ENCODE measurements at places on chromosomes 12 and 14.

- DNase-seq, result no peak
- H3K4me3 ChIP-seq, result no peak overlapping the region
- H3K4me1 ChIP-seq, result peaks cover 49% of the 10 kb centered on the region
- no peak overlapping the region for H3K27ac ChIP-seq
- peaks cover 6% of the 10 kb centered on the region for H3K27me3 ChIP-seq
- no peaks in the 10 kb centered on the region for H3K36me3 ChIP-seq
Measured at GRCh38 chr12:68199127-68199526, 26.5 kb downstream of the IL26 start.

GRCh38 chr12:30155001-30155730, 371.4 kb upstream of the TMTC1 start:
- H3K4me3 ChIP-seq, result no peak overlapping the region
- no peak overlapping the region for H3K27ac ChIP-seq
- no peaks in the 10 kb centered on the region for H3K36me3 ChIP-seq
- H3K27me3 ChIP-seq, result no peaks in the 10 kb centered on the region
- no peaks in the 10 kb centered on the region for H3K4me1 ChIP-seq
- no peak for DNase-seq

- no peaks in the 10 kb centered on the region for H3K27me3 ChIP-seq
- no peak overlapping the region for H3K27ac ChIP-seq
- H3K4me3 ChIP-seq, result no peak overlapping the region
Measured at GRCh38 chr12:112466835-112467234, 48.1 kb downstream of the PTPN11 start.

- H3K36me3 ChIP-seq, result no peaks in the 10 kb centered on the region
- no peak for DNase-seq
- no peaks in the 10 kb centered on the region for H3K27me3 ChIP-seq
- H3K4me3 ChIP-seq, result no peak overlapping the region
Measured at GRCh38 chr12:97927977-97928376, 465.4 kb downstream of the RMST start.

GRCh38 chr14:45253754-45254310, 830 bp upstream of the MIS18BP1 start:
- peaks cover 19% of the 10 kb centered on the region for H3K36me3 ChIP-seq
- peak overlapping the region; percentile 83 for H3K4me3 ChIP-seq
- H3K27ac ChIP-seq, result peak overlapping the region; percentile 90
- DNase-seq, result no peak

DNA sequence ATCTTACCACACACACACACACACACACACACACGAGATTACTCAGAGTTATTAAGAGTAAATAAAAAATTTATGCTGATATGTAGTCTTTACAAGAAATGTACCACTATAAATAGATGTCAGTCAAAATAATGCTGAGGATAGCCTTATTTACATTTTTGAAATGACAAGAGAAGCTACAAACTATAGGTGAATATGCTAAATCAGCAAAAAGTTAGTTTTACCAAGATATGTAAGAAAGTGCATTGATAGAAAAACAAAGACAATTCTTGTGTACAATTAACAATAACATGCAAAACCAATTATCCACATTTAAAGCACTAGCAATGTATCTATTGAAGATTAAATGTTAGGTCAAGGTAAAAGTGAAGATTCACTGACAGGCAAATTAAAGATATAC, 46.8 kb upstream of the CERS5 start:
- H3K36me3 ChIP-seq, result peaks cover 33% of the 10 kb centered on the region
- H3K27ac ChIP-seq, result peak overlapping the region; percentile 66
- DNase-seq, result no peak
- H3K4me3 ChIP-seq, result no peak overlapping the region

DNA sequence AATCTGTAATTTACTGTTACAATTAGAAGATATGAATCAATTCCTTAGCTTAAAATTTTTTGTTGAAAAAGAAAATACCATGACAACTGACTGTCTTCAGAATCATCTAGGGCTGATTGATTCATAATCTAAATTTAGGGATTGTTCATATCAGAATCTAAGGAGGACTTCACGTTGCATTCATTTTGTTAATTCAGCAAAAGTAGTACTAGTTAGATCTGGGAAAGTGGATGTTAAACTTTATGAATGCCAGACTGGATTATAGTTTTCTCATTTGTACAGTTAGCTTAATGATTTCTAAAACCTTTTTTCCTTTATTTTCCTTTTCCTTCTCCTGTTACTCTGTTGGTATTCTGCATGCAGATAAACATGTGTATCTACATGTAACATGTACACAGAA, 135.5 kb downstream of the PDE3A start:
- no peaks in the 10 kb centered on the region for H3K27me3 ChIP-seq
- DNase-seq, result no peak
- H3K4me3 ChIP-seq, result no peak overlapping the region
- H3K36me3 ChIP-seq, result no peaks in the 10 kb centered on the region

- no peaks in the 10 kb centered on the region for H3K27me3 ChIP-seq
- peak overlapping the region; percentile 73 for H3K27ac ChIP-seq
- peaks cover 63% of the 10 kb centered on the region for H3K4me1 ChIP-seq
- H3K36me3 ChIP-seq, result no peaks in the 10 kb centered on the region
- peak; percentile 15 for DNase-seq
Measured at GRCh38 chr14:104390941-104391901, 188.3 kb upstream of the C14orf180 start.

- DNase-seq, result no peak
- H3K27me3 ChIP-seq, result peaks cover 18% of the 10 kb centered on the region
- no peak overlapping the region for H3K4me3 ChIP-seq
- no peaks in the 10 kb centered on the region for H3K36me3 ChIP-seq
- no peaks in the 10 kb centered on the region for H3K4me1 ChIP-seq
- H3K27ac ChIP-seq, result no peak overlapping the region
Measured at GRCh38 chr12:130978785-130979184, 25.1 kb downstream of the ADGRD1 start.

DNA sequence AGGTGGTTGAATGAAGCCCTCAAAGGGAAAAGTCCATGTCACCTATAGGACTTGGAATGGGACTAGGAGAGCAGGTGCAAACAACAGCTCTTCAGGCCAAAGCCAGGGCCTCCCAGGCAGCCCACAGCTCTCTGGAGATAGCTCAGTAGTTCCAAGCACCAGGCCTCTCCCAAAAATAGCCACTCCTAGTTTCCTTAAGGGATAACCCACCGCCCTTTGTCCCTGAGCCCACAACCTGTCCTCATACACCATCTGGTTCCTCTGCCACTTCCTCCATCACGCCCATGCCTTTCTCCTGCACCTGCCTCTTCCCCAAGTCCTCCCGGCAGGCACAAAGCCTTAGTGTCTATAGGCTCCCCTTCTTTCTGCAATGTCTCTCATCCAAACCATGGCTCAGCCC, 2.1 kb downstream of the RAB15 start:
- no peaks in the 10 kb centered on the region for H3K36me3 ChIP-seq
- H3K27ac ChIP-seq, result no peak overlapping the region
- peaks cover 7% of the 10 kb centered on the region for H3K4me1 ChIP-seq

- no peaks in the 10 kb centered on the region for H3K36me3 ChIP-seq
- no peaks in the 10 kb centered on the region for H3K27me3 ChIP-seq
- H3K27ac ChIP-seq, result peak overlapping the region; percentile 48
- H3K4me3 ChIP-seq, result no peak overlapping the region
- DNase-seq, result no peak
Measured at GRCh38 chr12:47316609-47317049, 236.9 kb upstream of the AMIGO2 start.

- H3K27me3 ChIP-seq, result no peaks in the 10 kb centered on the region
- no peak overlapping the region for H3K4me3 ChIP-seq
- no peak overlapping the region for H3K27ac ChIP-seq
- DNase-seq, result no peak
- peaks cover 8% of the 10 kb centered on the region for H3K4me1 ChIP-seq
Measured at GRCh38 chr12:123398550-123399254, 14.8 kb downstream of the KMT5A start.

DNA sequence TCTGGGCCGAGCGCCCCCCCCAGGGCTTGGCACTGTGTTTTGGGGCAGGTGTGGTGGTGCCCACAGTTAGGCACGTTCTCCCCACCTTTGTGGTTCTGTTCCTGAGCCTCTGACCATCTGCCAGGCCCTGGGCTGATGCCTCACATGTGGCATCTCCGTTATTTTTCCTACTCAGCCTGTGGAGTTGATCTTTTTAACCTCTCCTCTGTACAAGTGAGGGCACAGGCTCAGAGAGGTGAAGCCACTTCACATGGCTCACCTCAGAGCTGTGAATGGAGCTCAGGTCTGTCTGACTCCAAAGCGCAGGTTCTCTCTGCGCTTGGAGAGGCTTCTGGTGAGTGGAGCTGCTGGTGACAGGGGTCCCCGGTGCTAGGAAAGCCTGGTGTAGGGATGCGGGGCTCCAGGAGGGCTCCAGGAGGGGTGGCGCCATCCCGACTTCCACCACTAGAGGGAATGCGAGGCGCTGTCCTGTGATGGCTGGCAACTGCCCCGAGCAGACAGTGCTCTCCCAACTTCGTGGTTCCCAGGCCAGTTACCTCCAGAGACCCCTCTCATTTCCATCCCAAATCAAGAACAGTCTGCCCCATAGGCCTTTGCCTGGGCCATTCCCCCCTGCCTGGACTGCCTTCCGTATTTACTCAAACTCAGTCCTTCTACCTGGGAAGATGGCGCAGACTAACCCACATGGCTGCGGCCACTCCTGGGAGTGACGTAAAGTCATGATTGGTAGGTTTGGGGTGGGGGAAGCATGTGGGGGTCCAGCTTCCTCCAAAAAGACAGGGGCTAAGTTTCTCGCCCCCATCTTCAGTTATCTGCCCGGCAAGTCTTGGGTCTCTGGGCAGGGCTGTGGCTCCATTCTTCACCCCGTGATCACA, 9.9 kb downstream of the BCL7A start:
- peaks cover 9% of the 10 kb centered on the region for H3K4me1 ChIP-seq
- no peak overlapping the region for H3K27ac ChIP-seq
- no peaks in the 10 kb centered on the region for H3K36me3 ChIP-seq
- H3K4me3 ChIP-seq, result no peak overlapping the region
- peak; percentile 55 for DNase-seq

GRCh38 chr12:93679308-93679925, 2.2 kb downstream of the CRADD start:
- peaks cover 19% of the 10 kb centered on the region for H3K36me3 ChIP-seq
- no peak for DNase-seq
- peaks cover 36% of the 10 kb centered on the region for H3K4me1 ChIP-seq
- H3K27ac ChIP-seq, result peak overlapping the region; percentile 7
- no peaks in the 10 kb centered on the region for H3K27me3 ChIP-seq

DNA sequence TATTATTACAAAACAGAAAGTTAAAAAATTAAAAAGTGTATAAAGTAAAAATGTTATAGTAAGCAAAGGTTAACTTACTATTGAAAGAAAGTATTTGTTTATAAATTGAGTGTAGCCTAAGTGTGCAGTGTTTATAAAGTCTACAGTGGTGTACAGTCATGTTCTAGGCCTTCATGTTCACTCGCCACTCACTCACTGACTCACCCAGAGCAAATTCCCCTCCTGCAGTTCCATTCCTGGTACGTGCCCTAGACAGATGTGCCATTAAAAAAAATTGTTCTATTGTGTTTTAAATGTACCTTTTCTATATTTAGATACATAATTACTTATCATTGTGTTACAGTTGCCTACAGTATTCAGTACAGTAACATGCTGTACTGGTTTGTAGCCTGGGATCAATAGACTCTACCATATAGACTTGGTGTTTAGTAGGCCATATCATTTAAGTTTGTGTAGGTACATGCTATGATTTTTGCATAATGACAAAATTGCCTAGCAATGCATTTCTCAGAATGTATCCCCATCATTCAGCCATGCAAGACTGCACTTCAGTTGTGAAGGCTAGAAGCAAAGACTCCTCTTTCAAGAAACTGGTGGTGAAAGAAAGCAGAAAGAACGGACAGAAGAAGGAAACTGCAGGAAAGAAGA, 100.6 kb downstream of the DACT1 start:
- no peaks in the 10 kb centered on the region for H3K36me3 ChIP-seq
- peaks cover 17% of the 10 kb centered on the region for H3K27me3 ChIP-seq
- no peak overlapping the region for H3K27ac ChIP-seq
- no peak overlapping the region for H3K4me3 ChIP-seq
- H3K4me1 ChIP-seq, result peaks cover 4% of the 10 kb centered on the region

- peaks cover 4% of the 10 kb centered on the region for H3K4me1 ChIP-seq
- no peak overlapping the region for H3K4me3 ChIP-seq
- no peak for DNase-seq
- no peaks in the 10 kb centered on the region for H3K36me3 ChIP-seq
- no peak overlapping the region for H3K27ac ChIP-seq
Measured at GRCh38 chr14:38121320-38122020, 86.2 kb upstream of the SSTR1 start.

- no peaks in the 10 kb centered on the region for H3K27me3 ChIP-seq
- no peaks in the 10 kb centered on the region for H3K4me1 ChIP-seq
- no peak for DNase-seq
- no peak overlapping the region for H3K27ac ChIP-seq
Measured at GRCh38 chr12:5548152-5548943, 116.4 kb downstream of the NTF3 start.

Measured in activated CD4-positive, alpha-beta memory T cell treated with anti-CD3 and anti-CD28 coated beads, Interleukin-2, amount 10 ng/mL, durations not matched to agents 7 days and 5 days (primary cell).